ENCODE measurements at places on chromosomes 4 and X.

GRCh38 chr4:77269505-77269904 is 112.5 kb downstream of the CCNG2 start:
- no peak for DNase-seq

- no peak for DNase-seq
Measured at GRCh38 chr4:91171217-91171616, 1044.0 kb downstream of the CCSER1 start.

GRCh38 chrX:49878128-49878833 is 1.0 kb upstream of the USP27X start:
- no peak for DNase-seq

DNA sequence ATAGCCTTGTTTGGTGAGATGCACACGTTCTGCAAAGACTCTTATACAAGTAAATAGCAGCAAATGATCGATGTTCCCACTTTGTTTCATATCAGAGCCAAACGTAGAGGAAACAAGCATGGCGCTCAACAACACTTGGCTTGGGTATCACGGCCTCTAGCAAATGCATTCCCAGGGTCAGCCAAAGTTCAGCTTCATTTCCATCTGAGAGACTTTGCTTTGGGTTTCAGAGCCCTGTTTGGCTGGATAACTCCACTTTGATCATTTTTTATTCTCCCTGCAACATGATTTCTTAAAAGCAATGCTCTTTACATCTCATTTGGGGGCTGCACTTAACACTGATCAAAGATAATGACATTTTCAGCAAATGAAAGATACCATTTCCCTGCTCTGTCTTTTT is 199.2 kb upstream of the FAM9B start:
- DNase-seq = no peak

- peak; percentile 93 for DNase-seq
Measured at GRCh38 chr4:151760712-151761661, at the start of gene GATB. GATB (minus strand) TSS chr4:151761007; CDS start chr4:151760982, 25 bp downstream.

GRCh38 chr4:147518846-147519767 is 38.2 kb downstream of the EDNRA start:
- no peak for DNase-seq

GRCh38 chrX:153397256-153397960 is 3.7 kb downstream of the PNMA6E start:
- no peak for DNase-seq

DNA sequence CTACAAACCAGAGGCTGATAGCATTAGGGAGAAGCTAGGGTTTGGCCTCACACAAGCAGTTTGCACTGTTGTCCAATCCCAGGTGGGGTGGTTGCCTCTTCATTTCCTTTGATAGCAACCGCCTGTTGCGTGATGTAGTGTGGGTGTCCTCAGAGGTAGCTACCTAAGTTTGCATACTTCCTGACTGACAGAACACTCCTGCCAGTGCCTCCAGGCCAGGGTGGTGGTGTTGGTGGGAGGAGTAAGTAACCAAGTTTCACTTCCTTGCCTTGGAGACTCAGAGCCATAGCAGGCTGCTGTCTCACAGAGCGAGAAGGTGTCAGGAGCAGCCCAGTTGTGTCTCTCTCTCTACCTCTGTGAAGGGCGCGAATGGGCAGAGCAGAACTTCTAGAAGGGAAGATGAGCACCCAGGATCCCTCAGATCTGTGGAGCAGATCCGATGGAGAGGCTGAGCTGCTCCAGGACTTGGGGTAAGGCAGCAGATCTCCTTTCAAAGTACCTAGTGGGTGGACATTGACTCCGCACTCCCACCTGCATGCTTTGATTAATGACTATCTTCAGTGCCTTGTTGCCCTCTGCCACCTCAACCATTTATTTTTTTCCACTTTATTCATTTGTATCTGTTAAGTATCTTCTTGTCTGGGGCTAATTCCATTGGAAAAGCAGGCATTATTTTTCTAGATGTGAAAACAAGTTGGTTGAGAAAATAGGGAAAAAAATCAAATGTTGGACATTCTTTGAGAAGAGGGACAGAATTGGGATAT is at the start of gene DAPP1:
Gene DAPP1, plus strand, starts transcription at position 283 of the 764 bp plus-strand sequence. Its CDS starts 87 bp downstream, at position 370.
- no peak for DNase-seq

DNA sequence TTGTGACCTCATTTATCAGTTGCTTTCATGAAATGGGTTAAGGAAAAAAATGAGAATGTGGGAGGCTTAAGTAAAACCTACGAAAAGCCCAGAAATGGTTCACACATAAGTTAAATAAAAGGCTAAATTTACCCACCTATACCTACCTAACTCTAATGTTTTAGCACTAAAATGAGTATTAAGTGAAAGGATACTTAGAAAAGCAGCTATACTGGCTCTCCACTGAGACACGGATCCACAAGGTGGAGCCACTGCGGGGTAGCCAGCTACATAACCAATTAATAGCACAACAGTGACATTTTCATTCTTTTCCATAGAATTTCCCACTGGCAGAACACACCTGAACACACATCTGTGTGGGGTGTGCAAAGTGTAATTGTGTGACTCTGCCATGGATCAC is 101.9 kb downstream of the MAML3 start:
- DNase-seq = no peak

DNA sequence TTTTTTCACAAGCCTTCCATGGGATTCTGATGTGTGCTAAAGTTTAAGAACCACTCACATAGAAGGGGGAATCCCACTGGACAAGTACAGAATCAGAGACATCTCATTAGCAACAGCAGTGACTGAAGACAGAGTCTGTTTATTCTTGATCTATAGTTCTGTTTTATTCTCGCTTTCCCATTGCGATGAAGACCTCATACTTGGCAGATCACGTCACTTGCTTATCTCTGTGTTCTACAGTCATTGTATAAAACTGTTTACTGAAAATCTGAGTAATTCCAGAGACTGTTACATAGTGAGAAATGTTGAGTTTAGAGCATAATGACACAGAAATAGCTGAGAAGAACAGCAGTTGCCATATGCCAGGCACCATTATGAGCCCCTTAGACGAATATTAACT is 185.5 kb downstream of the PTTG2 start:
- no peak for DNase-seq

DNA sequence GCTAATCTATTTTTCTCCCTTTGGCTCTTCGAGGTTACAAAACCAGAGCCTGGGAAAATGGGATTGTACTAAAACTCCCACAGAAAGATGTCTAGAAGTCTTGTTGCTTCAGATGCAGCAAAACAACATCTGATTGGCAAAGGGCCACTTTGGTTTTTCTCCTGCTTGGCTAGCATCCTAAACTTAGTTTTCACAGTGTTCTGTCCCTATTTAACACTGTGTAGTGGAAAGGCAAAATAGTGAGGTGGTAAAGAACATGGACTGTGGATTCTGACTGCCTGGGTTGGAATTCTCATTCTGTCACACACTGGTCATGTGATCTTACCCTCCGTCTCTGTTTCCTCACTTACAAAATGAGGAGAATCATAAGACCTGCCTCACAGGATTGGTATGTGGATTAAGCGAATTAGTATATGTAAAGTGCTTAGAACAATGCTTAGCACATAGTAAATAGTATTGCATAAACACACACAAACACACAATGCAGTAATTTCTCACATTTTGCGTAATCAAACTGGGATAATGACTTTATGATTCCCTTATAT is 23.5 kb downstream of the TIGD2 start:
- DNase-seq = no peak

DNA sequence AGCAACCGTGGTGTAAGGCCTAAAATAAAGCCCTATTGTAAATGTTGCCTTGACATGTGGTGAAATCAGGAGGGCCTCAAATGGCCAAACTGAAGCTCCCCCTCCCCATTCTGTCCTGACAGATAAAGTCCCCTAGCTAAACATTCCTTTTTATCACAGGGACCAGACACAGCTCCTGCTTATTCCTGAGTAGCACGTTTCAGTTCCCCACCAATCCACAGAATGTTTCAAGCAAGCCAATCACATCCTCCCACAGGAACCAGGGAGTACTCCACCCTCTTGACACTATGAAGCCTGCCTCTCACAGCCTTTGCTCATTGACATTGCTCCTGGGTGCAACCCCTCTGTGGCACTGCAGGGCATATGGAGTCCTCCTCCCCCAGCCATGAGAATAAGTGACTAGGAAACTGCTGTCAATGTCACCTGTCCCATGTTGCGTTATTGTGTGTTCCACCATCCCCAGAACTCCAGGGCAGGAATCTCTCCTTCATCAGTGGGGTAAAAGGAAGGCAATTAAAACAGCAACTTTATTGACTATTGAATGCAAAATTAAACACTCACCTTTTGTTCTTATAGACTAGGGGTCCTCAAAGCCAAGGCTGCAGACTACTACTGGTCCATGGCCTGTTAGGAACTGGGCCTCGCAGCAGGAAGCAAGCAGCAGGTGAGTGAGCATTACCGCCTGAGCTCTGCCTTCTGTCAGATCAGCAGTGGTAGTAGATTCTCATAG is 128.1 kb downstream of the COL25A1 start:
- DNase-seq = no peak

- DNase-seq = no peak
Measured at GRCh38 chr4:80806472-80806871, 224.0 kb upstream of the BMP3 start.

DNA sequence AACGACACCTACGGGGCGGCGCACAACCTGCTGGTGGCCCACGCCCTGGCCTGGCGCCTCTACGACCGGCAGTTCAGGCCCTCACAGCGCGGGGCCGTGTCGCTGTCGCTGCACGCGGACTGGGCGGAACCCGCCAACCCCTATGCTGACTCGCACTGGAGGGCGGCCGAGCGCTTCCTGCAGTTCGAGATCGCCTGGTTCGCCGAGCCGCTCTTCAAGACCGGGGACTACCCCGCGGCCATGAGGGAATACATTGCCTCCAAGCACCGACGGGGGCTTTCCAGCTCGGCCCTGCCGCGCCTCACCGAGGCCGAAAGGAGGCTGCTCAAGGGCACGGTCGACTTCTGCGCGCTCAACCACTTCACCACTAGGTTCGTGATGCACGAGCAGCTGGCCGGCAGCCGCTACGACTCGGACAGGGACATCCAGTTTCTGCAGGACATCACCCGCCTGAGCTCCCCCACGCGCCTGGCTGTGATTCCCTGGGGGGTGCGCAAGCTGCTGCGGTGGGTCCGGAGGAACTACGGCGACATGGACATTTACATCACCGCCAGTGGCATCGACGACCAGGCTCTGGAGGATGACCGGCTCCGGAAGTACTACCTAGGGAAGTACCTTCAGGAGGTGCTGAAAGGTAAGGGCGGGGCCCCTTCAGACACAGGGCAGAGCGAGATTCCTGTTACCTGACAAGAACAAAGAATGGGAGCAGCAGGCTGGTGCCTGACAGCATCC is 11.7 kb downstream of the RPL9 start:
- DNase-seq = peak; percentile 68

DNA sequence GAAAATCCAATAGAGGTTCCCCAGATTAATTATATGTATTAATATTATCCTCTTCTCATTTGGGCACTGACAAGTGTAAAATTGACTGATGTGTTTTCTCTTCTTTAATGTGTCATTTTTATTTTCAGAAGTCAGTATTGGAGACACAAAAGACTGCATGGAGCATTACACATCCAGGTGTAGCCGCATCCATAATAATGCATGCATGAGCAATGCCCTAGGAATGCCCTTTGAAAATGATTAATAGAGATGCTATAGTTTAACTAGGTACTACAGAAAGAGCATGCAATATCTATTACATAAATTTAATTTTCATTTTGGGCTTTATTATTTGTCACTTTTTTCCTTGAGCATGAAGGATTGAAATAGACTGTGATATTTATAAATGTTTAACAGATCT is 509.9 kb downstream of the SPOCK3 start:
- DNase-seq = no peak

DNA sequence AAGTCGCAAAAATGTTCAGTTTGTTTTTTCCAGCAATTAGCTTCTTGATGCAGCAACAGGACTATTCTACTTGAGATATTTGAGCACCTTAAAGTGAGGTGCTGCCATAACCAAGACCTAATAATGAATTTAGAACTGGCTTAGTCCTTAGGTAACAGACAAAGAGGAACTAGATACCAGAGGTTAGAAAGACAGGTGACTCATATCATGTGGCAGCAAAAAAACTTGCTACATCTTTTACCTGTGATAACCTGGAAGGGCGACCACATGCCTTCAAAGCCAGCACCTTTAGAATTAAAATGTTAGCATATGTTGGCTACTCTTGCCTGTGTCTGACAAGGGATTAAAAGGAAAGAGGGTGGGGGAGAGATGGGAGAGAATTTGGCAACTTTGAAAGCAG is 90.4 kb downstream of the ARHGAP6 start:
- no peak for DNase-seq

GRCh38 chrX:142998447-142999198 is 27.1 kb upstream of the SPANXN4 start:
- DNase-seq = no peak

GRCh38 chr4:2047031-2047660 is 12.0 kb upstream of the NAT8L start:
- DNase-seq = no peak

DNA sequence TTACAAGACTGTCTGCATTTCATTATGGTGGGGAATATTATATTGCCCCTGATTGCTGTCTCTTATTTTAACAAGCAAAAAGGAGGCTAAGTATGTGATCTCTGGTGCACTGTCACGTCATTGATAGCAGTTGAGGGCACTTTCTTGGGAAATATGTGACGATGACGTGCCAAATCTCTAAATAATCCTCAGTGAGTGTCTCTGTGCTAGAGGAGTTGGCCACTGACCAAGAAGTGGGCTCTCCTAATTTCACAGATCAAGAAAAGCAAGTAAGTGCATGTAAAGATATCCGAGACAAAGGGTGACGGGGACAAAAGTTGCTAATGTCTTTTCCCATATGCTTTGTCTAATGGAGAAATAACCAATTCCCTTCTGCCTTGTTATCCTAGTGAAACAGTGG is 487.4 kb upstream of the TENM3 start:
- no peak for DNase-seq

Data from right forelimb (tissue), 1 donor.